ENCODE measurements at places on chromosomes 6 and 20. TPM values are rescaled to one million over a fixed set of nuclear protein-coding genes. Genes with fewer than 3 reads are reported as not detected.

Gene SYNDIG1
- total RNA-seq: 12.6 TPM

Gene FNDC11
- total RNA-seq: 1.8 TPM

Gene MICB
- total RNA-seq: 34.4 TPM

Gene GTSF1L
- not detected for total RNA-seq

Gene GSS
- total RNA-seq: 112 TPM

Gene DEFB113
- not detected for total RNA-seq

- no peak for DNase-seq
Observed at GRCh38 chr20:32549842-32550241, 35.3 kb downstream of the NOL4L start.

DNA sequence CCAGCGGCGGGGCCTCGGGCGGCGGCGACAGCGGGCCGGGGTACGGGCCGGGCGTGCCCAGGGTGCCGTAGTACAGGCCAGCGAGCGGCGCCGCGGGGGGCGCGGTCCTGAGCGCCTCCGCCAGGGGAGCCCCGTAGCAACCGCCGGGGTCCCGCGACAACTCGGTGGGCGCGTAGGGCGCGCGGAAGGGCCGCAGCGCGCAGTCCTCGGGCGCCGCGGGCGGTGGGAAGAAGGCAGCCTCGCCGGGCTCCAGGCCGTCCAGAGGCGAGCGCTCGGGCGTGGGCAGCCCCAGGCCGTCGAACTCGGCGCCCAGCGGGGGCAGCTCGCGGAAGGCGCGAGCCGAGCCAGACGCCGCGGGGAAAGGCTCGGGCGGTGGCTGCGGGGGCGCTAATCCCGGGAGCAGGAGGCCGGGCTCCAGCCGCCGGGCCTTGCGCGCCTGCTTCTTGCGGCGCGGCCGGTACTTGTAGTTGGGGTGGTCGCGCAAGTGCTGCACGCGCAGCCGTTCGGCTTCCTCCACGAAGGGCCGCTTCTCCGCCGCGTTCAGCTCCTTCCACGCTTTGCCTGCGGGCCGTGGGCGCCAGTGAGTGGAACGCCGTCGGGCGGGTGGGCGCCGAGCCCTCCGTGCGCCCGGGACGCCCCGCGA lies 916 bp downstream of the SOX18 start:
- no peak for DNase-seq

DNA sequence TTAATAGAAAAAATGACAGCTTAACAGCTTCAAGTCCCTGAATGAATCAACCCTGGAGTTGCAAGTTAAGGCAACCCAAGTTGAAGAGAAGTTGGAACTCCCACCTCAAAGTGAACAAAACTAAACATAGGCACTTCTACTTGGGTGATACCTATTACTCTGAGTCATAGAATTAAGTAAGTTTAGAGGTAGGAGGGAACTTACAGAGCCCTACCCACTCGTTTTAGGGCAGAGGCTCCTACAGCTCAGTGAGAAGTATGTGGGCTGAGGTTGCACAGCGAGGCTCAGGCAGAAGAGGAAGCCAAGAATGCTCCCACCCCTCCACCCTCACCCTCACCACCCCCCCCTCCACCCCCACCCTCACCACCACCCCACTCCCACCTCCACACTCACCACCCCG lies 42.2 kb downstream of the NFATC2 start:
- no peak for DNase-seq

DNA sequence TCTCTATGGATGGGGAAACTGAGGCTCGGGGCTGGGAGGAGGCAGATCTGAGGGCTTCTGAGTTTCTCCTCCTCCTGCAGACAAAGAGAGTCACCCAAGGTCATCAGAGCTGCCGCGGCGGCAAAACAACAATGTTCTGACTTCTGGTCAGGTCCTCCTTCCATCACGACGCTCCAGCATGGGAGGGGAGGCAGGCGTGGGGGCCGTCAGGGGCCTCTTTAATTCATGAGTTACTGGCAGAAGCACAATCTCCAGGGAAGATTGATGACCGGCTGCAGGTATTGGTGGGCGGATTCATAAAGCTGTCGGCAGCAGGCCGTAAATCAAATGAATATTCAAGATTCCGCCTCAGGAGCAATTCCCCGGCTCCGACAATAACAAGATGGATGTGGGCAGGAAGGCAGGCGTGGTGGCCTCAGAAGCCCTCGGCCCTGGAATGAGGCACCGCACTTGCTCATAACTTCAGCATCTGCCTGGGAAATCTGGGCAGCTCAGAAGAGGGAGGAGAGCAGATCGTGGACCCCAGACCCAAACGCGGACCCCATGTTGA lies 19.1 kb downstream of the PCK1 start:
- DNase-seq: no peak

DNA sequence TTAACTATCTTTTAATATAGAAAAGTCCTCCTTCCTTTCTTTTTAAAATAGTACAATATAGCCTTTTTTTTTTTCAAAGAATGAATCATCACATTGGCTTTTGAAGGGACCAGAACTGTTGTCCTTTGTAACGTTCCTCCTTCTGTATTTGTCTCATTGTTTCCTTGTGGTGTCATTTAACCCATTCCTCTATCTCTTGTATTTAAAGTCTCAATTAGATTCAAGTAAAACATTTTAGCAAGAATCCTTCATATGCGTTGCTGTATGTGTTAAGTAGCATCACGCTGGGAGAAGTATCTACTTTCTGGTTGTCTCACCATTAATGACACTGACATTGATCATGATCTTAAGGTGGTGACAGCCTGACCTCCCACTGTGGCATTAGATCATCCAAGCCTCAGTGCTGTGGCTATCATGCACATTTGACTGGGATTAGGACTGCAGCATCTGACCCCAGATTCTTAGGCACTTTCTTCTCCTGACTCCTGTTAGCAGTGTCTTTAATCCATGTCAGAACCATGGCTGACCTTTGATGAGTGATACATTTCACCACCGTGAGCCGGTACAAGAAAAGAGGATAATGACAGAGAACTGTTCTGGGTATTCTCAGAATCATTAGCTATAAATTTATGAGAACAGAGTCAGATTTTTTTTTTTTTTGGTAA lies 67.5 kb upstream of the TFB1M start:
- DNase-seq: peak; percentile 15

DNA sequence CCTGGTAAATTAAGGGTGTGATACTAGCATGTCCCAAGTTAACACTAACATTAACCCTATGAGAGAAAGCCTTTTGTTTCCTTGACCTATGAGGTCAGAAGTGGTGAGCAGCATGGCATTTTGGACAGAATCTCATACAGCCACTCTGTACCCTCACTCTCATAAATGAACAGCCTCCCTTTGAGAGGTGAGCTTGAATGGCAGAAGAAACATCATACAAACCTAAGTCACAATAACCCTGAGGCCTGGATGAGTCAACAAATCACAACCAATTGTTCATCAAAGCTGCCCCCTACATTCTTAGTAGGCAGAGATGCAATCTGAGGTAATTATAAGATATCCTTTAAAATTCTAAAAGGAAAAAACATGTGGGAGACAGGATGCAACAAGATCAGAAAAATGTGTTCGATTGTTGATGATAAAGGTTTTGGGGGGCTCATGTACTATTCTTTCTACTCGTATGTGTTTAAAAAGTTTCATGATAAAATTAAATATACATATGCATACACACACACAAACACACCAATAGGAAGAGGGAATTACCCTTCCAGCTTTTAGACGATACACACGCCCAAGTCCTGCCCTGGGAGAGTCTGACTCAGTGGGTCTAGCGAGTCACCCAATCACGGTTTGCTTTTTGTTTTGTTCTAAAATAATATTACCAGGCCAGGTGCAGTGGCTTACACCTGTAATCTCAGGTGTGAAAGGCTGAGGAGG lies 117.3 kb downstream of the ARHGAP18 start:
- peak; percentile 28 for DNase-seq

DNA sequence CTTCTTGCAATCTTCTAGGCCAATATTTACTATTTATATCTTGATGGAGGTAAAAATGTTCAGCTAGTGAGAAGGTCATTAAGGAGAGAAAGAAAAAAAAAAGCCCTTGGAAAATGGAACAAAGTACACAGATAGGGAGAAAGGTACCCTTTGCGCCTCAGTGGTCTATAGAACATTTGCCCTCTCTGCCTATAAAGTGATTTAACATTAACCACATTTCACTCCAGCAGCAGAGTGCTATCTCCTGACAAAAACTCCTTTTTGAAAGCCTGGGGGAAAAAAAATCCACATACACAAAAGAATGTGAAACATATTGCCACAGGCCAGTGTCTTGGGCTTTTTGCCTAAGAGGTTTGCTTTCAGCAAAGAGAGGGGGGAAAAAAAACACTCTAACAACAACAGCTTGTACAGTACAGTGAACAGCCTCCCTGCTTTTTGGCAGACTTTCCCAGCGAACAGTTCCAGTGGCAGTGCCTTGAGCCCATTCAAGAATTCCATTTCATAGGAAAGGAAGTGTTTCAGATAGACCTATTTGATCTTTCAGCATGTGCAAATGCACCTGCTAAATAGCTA lies 695 bp downstream of the ARHGAP18 start:
- DNase-seq: peak; percentile 71

DNA sequence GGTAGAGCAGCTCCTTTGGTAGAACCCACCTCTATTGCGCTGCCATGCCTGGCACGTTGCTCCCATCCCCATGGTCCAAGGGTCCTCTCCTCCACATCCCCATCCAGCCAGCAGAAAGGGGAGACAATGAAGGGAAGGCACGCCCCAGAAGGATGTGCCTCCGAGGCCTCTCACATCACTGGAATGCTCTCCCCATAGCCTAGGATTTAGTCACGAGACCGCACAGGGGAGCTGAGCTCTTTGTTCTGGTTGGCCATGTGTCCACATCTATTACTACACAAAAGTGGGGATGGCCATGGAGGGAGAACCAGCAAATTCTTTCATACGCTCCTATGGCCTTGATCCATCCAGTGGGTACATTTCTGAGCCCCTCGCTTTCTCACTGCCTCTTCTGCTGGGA lies 60.5 kb upstream of the SALL4 start:
- peak; percentile 86 for DNase-seq

DNA sequence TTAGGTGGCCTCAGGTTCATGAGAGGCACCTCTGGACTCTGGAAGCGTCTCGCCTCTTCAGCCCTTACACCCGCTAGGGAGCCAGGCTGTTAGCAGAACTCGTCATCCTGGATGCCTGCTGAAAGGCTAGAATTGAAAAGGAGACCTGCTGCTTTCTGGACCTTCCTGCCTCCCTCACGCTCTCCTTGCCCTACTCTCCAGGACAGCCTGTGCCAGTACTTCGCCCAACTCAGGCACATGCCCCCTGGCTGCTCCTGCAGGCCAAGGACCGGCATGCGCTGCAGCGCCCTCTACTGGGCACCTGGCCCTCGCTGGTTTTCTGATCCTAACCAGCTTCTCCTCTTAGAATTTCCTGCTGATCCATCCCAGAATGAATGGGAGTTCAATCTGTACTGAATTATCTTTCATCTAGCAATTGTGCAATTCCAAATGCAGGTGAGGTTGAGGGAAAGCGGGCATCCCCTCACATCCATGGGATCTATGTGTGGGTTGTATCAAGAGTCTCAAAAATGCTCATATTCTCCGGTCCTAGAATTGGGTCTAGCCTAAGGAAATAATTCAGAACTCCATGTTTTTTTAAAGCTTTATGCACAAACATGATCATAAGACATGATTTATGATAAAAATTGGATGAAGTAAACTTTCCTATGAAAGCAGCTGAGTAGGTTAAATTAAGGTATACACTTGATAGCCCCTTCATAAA lies 78.0 kb downstream of the PTPN1 start:
- peak; percentile 51 for DNase-seq

DNA sequence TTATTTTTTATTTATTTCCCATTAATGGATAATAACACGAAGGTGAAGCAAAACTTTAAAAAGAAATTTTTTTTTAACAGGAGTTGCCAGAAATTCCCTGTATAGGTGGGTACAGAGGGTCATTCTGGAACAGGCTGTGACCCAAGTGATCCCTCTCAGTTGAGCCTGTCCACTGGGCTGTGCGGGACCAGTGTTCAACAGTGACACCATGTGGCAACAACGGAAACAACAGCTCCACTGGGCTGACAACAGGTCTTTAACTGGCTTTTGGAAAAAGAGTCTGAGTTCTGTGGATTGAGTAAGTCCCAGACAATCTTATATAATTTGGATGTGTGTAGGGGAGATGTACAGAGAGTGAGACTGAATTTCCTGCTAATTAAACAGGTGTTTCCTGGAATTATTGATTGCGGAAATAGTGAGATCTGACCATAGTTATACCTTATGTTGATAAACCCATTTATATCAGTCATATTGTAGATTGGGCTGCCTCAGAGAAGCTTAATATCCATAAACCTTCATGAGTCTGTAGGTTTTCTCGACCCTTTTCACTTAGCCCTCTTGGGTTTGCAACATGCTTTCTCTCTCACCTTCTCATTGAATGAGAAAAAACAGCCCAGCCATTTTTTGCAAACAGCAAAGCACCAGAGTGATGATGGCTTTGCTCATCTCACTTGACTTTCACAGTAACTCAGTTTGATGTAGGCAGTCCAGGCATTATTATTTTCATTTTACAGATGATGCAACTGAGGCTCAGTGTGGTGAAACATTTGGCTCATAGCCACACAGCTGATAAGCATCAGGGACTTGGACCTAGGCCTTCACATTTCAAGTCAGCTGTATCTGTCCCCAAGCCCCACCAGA lies 17.5 kb downstream of the KIAA1755 start:
- DNase-seq: peak; percentile 35

DNA sequence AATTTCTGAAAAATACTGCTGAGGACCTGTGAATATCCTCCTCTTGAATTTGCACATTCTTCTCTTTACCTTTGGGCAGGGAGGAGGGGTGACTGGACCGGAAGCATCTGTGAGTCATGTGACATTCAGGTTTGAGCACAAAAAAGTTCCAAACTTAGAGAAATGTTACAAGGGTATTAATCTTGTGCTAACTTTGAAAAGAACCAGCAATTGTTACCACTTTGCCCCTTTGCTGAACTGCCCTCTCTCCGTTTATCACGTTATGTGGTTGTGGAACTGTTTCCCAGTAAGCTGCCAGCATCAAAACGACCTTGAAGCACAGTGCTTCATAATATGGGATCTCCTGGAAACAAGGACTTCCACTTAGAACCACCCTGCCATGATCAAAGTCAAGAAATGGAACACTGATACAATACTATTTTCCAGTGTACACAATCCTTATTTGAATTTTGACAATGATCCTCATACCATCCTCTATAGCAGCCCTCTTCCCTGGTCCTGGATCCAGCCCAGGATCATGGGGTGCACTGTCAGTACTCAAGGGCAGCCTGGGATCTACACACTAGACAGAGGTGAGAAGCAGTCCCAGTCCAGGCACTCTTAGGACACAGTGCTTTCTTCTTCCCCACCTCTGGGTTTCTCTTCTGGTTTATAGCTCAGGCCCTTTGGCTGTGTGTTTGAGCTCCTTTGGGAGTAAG lies 2.3 kb upstream of the TUBB1 start:
- no peak for DNase-seq

GRCh38 chr6:45836984-45837383 lies 178.7 kb downstream of the CLIC5 start:
- no peak for DNase-seq

DNA sequence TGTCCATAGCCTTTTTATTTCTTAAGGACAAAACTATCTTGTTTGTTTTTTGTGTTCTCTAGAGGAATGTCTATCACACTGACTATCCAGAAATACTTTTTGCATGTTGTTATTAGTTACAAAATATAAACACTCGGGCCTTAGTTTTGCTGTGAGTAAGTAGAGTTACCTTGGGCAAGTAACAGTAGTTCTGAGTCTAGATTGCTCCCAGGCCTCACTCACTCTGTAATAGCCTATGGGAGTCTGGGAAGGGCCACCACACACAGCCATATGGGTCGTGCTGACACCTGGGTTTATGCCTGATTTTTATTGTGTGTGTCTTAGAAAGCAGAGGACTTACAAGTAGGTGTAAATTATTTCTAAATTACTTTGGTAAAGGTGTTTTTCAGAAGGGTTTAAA lies 185.8 kb downstream of the TMEM242 start:
- DNase-seq: no peak

- DNase-seq: no peak
Observed at GRCh38 chr6:20338156-20338555, 63.5 kb upstream of the E2F3 start.

GRCh38 chr6:166849749-166850183 lies 106.6 kb downstream of the RNASET2 start:
- DNase-seq: no peak
